ENCODE measurements at places on chromosomes 7 and 10.

GRCh38 chr10:106027240-106027639 lies 1137.3 kb downstream of the SORCS1 start:
- no peak for DNase-seq

DNA sequence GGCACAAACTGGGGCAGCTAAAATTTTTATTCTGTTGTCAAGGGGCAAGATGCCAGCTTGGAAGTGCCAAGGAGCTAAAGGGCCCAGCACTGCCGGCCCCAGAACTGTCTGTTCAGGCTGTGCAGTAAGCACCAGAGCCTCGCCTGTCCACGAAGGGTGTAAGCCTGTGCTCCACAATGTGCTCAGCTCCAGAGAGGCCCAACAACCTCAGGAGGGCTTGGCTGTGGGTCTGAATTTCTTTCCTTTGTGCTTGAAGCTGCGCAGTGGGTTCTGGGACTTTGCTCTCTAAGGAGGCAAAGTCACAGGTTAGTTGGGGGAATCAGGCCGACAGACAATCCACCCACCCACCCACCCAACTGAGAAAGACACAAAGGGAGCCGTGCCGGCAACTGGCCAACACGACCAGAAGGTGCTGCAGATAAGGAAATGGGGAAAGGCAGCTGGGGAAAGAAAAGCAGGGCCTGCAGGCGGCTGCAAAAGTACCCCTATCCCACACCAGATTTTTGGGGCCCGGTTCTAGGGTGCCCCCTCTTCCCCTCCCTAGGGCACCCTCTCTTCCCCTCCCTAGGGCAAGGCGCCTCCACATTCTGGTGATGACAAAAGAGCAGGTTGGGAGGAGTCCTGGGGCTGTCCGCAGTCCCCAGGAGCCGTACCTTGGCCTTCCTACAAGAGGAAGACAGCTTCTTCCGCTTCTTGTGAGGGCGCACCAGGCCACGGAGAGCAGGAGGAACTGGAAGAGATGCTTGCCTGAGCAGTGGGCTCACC lies 7.7 kb downstream of the DDX56 start:
- no peak for DNase-seq

- no peak for DNase-seq
These were observed 49.4 kb downstream of the JMJD1C start for GRCh38 chr10:63416376-63416775.

GRCh38 chr7:8931906-8932646 lies 498.7 kb downstream of the NXPH1 start:
- no peak for DNase-seq

DNA sequence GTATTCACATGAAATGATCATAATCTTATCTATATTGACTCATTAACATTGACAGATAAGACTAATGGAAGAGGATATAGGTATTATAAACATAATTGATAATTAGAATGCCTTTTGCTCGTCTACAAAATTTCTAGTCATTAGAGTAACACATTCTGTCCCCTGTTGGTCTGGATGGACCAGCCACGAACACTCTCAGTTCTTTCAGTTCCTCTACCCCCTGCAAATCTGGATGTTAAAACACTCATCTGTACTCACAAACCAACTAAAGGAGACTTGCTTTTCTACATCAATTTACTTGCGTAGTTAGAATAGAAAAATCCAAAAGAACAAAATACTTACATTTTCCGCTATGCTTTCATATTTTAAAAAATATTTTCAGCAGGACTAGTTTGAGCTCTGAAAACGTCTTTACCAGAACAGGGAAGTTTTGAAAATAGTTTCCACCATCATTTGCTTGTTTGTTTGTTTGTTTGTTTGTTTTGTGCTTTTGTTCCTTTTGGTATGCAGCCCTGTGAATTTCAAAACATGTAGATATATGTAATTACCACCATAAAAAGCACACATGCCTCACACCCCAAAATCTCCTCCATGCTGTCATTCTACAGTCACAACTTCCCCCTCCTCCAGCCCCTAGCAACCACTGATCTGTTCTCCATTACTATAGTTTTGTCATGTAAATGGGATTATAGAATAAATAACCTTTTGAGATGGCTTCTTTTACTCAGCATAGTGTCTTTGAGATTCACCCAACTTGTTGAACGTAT lies 103.8 kb downstream of the FZD1 start:
- no peak for DNase-seq

DNA sequence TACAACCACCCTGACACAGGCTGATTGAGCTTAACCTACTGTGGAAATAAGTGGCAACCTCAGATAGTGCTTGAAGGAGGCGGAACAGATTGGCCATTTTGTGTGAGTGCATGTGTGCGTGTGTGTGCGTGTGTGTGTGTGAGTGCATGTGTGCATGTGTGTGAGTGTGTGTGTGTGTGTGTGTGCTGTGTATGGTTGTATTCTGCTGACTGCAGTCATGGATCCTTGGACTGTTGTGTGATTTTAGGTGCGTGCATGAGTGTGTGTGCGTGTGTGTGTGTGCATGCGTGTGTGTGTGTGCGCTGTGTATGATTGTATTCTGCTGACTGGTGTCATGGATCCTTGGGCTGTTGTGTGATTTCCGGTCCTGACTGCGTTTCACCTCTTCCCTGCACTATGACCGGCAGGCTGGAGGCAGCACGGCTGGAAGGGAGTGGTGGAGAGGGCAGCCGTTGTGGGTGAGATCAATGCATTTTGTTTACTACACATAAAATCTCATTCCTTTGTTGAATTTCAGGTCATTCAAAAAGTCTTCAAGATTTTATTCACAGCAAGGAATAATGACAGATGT lies 6.3 kb downstream of the IQCE start:
- no peak for DNase-seq

GRCh38 chr7:45687721-45688120 lies 113.6 kb downstream of the ADCY1 start:
- DNase-seq = no peak

DNA sequence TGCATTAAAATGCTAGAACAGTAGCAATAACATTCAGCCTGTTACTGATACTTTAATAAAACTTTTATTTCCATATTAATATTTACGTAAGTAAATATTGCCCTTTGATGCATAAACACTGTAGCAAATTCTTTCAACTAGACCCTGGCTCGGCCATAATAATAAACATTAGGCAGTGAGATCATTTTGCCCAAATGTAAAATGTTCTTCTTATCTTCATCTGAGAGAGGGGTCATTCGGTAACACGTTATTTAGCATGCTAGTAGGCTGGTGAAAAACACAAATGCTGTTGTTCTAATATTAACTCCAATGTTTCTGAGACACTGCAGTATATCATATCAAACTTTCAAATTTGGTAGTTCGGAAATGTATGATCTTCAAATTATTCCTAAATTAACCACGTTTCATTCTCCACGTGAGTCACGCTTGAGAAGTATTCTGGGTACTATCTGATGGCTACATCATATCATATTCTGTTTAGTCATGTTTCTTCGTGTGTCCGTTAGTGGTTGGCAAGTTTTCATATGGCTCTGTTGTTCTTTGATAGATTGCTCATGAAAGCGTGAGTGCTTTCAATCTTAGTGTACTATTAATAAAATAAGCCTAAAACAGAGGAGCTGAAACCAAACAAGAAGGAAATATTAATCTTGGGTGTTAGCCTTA lies 145.8 kb downstream of the NSUN6 start:
- DNase-seq = peak; percentile 17

GRCh38 chr7:18196638-18197037 lies 169.0 kb upstream of the PRPS1L1 start:
- no peak for DNase-seq

- DNase-seq = no peak
These were observed 22.5 kb upstream of the HIBADH start for GRCh38 chr7:27685209-27685608.

GRCh38 chr10:88221010-88221973 lies 357.9 kb downstream of the PTEN start:
- no peak for DNase-seq

GRCh38 chr7:100571829-100572116 lies 1.9 kb downstream of the SAP25 start:
- no peak for DNase-seq

GRCh38 chr7:16985621-16986020 lies 103.8 kb upstream of the AGR3 start:
- DNase-seq = no peak

- DNase-seq = no peak
These were observed 4.9 kb upstream of the FAM53B start for GRCh38 chr10:124748953-124749645.

DNA sequence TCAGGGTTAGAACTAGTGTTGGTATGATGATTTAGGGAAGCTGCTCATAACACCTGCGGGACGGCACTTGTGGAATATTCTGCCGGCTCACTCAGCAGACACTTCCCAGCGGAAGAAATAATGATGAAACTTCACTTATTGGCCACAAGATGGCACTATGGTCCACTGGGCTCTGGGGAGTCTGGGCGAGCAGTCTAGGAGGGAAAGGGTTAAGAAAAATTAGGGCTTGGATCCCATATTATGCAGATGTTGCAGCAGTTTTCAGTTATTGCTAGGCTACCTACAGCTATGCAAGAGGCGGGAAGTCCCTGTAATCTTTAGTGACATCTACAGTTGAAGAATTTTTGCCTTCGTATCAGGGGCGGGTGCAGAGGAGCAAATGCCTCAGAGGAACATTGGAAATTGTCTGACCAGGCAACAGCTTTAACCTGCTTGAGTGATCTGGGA lies 238.7 kb upstream of the PRSS58 start:
- no peak for DNase-seq

DNA sequence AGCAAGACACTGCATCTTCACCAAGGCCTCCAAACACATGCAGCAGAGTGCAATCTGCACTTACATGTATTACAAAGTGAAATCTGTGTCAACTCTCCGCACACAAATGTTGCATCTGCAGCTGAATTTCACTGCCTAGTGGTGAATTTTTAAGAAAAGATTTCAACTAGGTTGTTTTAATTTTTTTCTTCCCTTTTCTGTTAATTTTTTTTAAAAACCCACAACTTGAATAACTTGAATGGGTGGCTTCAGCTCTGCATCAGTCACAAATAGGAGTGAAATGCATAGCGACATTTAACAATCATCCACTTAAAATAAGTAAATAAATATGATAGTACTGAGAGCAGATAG lies 5.9 kb downstream of the HOXA13 start:
- no peak for DNase-seq

GRCh38 chr7:142718313-142718712 lies 31.0 kb upstream of the PRSS1 start:
- peak; percentile 10 for DNase-seq

- no peak for DNase-seq
These were observed 10.3 kb upstream of the GARS1 start for GRCh38 chr7:30584415-30584814.

DNA sequence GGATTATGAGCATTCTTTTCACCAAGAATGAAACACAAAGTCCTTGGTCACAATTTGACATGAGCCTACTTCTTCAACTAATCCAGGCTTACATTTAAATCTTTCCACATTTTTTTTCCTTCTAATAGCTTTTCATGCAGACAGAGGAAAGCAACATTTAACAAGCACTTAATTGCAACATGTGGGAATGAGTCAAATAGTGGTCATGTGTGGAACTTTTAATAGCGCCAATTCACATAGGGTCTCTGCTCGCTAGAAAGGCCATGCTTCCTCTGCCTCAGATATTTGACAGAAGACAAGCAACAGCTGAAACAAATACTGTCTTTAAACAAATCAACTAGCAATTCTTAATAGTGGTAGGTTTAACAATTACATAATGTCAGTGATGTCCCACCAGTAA lies 285.9 kb upstream of the ETV1 start:
- DNase-seq = no peak

DNA sequence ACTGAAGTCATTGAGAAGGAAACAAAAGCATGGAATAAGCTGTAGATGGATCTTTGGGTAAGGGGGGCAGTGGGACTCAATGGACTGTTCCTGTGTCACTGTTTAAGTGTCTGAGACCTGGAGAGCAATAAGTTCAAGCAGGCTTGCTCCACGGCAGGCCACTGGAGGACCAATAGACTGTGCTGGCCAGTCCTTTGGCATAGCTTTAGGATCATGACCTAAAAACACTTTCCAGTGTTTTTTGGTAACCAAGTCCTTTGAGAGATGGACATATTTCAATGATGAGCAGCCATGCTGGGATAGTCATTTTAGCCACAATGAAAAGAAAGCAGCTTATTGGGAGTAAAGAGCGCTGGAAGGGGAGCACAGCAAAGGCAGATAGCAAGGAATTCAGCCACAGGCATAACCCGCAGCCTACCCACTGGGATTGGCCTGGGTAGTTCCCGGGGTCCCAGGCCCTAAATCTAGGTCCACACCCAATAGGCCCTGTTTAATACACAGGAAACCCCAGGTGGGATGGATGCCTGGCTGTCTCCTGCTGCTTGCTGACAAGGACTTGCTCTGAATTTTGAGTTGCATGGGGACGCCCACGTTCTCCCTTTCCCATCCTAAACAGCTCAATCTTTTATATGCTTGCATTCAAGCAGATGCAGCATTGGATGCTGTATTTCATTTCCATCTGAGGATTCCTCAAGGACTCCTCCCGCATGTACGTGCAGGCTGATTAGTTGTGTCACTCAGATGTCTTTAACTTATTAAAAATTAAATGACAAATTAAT lies 727.2 kb downstream of the KCNMA1 start:
- no peak for DNase-seq

- no peak for DNase-seq
These were observed 59.6 kb downstream of the ATOH7 start for GRCh38 chr10:68172324-68172723.

- no peak for DNase-seq
These were observed 5.9 kb upstream of the LGI1 start for GRCh38 chr10:93751832-93752231.

DNA sequence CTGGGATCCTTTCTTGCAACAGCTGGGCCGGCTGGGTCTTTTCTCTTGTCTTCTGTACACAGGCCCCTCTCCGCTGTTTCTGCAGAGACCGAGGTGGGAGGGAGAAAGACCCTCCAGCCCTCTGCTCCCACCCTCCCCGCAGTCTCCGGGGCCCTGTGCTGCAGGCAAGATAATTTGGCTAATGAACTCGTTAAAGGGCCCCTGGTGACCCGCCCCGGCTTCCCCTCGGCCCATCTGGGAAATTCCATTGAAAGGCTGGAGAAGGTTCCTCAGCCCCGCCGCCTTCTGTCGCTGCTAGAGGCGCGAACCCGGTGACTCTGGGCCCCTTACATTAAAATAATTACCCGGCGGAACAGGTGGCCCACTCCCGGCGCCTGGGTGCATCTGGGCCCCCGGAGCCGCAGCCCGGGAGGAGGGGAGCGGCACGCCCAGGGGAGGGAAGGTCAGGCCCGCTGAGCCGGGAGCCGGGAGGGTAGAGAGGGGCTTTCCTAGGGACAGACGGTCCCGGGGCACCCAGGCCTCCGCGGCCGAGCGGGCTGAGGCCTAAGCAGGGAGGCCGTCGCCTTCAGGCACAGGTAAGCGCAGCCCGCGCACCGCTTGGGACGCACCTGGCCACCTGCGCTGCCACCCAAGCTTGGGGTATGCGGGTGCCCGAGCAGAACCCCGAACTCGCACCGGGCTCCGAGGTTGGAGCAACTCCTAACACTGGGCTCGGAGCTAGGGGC lies 7.3 kb upstream of the MNX1 start:
- DNase-seq = no peak

All from LNCaP clone FGC (cell line).